T-helper 1 cell (primary cell): ENCODE measurements at places on chromosomes 11 and 22.

DNA sequence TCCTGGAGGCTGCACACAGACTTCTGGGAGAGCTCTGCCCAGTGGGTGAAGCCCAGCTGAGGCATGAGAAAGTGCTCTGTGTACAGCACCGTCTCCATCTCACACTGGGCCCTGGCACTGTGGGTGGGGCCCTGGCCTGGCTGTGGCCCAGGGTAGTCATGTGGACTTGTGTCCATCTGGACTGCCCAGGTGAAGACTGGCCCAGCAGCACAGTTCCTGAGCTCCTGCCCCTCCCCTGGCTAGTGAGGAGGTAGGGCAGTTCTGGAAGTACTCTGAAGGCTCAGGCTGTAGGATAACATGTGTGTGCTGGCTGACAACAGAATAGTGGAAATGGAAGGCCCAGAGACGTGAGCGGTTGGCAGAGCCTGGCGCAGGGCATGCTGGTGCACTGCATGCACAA is 35.4 kb downstream of the RSPH14 start:
- no peak for DNase-seq

GRCh38 chr11:20353829-20354434 is 9.6 kb upstream of the HTATIP2 start:
- no peak for DNase-seq

DNA sequence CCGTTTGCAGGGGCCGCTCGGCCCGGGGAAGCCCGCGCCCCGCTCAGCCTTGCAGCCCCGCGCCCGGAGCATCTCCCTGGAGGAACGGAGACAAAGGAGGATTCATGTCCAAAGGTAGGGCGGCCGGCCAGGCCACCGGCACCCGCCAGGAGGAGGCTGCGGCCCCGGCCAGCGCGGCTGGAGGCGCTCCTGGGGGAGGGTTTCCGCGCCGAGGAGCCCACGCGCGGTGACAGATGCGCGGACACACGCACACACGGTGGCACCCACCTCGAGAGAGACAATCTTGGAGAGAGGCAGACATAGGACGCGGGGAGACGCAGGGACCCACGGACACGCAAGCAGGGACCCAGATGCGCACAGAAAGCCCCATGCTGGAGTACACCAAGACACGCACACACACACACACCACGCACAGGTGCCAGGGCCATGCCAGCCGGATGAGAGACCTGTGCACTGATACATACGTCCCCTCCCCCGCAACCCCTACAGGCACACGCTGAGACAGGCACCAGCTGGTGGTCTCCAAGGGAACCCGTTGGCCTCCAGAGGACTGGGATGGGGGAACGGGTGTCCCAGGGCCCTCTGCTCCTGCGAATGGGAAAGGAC is 7.8 kb downstream of the SEPTIN3 start:
- DNase-seq: no peak

GRCh38 chr11:76296731-76297542 is 84.0 kb downstream of the THAP12 start:
- no peak for DNase-seq

DNA sequence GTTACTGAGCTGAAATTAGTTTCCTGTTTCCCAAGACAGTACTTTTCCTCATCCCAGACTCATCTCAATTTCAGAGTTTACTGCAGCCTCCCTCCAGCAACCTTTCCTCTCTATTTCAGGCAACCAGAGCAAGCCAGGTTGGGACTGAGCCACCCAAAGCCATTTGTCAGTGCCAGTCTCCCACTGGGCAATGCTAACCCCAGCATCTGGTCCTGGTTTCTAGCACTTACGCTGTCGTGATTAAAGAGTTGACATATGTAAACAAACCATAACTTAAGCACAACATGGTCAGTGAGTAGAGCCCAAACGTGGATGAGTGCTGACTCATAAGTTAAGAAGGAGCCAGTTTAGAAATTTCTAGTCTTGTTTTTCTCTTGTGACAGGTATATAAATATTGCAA is 119.6 kb upstream of the BLID start:
- no peak for DNase-seq

DNA sequence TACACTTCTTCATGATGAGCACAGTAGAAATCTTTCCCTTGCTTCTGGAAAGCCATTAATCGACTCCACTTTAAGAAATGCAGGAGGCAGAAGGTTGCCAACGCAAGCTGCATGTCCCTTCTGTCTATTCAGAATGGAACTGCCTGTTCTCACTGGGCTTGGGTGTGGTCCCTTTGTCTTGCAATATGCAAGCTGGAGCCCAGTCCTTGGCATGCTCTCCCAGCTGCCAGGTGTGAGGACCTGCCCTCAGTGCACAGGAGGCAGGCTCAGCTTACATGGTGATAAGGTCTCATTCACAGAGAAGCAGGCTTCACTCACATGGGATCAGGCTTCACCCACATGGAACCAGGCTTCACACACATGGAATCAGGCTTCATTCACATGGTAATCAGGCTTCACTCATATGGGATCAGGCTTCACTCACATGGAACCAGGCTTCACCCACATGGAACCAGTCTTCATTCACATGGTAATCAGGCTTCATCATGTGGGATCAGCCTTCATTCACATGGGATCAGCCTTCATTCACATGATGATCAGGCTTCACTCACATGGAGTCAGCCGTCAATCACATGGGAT is 59.2 kb upstream of the USP47 start:
- DNase-seq: no peak

DNA sequence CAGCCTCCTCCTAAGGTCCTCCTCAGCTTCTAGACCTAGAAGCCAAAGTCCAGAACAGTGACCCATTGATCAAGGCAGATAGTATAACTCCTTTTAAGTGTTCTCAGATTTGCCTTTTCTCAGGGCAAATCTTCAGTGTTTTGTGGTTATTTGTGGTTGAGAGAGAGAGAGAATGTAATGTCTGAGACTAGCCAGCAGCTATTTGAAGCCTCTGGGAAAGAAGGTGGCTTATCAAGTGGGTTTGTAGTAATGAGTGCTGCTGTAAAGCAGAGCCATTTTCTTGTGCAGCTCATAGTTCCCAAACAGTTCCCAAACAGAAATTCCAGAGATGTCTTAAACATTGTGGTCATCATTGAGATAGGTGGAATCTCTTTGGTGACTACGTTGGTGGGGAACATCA is 89.5 kb downstream of the RNF169 start:
- no peak for DNase-seq

DNA sequence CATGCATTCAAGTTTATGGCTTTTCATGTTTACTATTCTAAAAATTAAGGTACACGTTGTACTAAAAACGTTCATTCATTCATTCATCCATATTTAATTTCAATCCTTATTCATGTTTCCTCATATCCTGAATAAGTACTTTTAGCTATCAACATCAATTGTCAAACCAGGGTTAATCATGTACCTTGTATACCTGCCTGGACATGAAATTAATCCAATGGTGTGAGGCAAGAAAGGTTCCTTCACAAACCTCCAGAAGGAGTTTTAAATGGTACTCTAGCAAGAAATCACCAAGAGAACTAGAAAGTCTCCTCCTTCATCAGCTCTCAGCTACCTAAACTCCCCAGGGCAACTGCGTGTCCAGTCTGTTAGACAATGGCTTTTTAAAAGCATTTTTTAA is 33.4 kb downstream of the TMEM123 start:
- no peak for DNase-seq

DNA sequence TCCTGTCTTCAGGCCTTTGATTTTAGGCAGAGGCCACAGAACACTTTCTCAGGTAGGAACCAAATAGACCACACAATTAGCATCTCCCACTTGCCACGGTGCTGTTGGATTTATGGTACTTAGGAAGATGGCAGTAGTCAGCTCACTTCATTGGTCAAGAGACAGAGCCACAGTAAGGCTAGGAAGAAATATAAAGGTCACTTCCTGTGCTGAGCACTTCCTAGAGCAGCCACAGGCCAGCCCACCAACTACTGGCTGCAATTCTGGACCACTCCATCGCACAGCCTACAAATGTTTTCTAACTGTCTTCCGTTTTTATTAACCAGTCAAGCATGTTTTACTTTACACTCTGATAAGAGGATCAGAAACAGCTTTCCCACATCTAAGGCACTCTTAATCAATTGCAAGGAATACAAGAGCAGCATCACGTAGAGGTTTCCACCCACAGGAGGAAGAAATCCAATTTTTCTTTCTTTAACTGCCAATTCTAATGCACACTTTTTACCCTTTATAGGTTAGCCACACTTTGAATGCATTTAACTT is 54.7 kb downstream of the ABTB2 start:
- DNase-seq: no peak

DNA sequence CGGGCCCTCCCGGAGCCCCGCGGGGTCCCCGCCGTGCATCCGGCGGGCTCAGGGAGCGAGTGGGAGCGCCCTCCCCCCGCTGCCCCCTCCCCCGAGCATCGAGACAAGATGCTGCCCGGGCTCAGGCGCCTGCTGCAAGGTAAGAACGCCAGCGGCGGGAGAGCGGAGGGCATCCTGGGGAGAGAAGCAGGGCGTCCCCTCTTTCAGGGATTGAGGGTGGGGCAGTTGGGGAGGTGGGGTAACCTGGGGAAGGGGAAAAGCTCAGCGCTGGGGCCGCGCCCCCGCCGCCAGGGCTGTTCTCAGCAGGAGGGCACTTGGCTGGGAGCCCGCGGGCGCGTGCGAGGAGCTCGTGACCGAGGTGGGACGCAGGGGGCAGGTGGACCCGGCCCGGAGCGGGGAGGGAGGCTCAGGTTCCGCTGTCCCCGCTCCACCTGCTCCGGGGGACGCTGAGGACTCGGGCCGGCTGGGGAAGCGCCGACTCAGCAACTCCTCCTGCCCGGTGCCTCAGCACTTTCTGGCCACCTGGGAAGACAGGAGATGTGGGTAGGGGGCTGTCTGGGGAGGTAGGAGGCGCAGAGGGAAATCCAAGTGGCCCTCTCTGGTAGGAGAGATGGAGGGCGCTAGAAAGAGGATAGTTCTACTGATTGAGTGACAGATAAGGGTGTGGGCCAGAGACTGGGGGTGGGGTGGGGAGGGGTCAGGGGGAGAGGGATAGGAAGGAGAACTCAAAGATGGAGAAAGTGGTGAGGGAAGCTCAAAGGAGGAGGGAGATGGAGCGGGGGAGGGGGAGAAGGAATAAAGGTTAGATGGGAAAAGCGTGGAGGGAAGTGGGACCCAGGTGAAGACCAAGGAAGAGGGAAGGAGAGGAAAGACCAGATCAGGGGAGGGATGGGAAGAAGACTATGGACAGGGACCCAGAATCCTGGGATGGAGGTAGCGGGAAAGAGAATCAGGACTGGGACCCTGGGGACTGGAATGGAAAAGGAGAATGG is 726 bp downstream of the RTN4RL2 start:
- no peak for DNase-seq

GRCh38 chr11:69101115-69101791 is 52.5 kb downstream of the TPCN2 start:
- peak; percentile 60 for DNase-seq

DNA sequence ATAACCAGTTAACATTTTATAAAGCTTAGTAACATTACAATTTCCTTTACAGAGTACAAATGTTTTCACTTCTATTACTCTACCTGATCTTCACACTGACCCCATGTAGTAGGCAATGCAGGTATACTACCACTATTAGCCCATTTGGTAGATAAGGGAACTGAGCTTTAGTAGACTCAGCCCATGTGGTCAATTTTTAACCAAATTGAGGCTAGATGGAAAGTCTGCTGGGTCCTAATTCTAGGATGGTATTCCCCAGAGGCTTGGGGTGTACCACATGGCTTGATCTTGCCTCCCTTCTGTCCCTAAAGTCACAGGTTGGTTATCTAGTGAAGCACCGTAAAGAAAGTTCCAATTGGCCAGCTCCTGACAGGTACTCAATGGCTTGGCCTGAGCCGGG is 48.2 kb downstream of the NRXN2 start:
- no peak for DNase-seq

DNA sequence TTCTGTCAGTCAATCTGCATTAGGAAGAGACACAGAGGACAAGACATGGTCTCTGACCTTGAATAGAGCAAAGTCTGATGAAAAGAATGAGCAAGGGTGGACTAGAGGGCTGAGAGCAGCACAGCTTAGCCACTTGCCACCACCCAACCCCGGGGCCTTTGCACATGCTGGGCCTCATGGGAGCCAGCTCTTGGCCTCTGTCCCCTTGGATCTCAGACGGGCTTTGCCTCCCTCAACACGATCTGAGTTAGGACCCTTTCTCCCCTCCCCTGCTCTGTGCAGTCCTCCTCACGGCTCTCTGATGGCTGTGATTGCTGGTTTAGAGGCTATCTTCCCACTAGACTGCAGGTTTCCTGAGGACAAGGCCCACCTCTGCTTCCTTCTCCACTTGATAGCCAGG is 131.6 kb upstream of the B3GAT1 start:
- no peak for DNase-seq

GRCh38 chr22:31611061-31611760 is 50.8 kb downstream of the PISD start:
- DNase-seq: no peak

GRCh38 chr11:13923182-13923581 is 39.3 kb upstream of the SPON1 start:
- DNase-seq: no peak

DNA sequence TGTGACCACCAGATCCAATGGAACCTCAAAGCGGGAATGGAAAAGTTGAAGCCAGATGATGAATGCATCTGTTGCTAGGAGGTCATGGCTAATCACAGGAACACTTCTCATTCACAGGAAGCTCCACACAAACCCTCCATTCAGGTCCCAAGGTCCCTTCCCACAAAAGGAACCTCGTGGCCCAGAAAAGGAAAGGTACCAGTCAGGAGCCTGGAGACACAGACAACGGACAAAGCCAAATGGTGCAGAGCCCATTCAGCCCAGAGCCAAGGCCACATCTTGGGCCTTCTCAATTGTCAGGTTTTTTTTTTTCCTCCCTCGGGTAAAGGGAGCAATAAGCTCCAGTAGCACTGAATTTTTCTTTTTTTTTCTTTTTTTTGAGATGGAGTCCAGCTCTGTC is 87.0 kb downstream of the FAM168A start:
- DNase-seq: no peak

- DNase-seq: no peak
Observed at GRCh38 chr22:41442240-41442792, 4.3 kb downstream of the TOB2 start.

GRCh38 chr11:134524896-134525845 is 113.1 kb upstream of the B3GAT1 start:
- DNase-seq: no peak

DNA sequence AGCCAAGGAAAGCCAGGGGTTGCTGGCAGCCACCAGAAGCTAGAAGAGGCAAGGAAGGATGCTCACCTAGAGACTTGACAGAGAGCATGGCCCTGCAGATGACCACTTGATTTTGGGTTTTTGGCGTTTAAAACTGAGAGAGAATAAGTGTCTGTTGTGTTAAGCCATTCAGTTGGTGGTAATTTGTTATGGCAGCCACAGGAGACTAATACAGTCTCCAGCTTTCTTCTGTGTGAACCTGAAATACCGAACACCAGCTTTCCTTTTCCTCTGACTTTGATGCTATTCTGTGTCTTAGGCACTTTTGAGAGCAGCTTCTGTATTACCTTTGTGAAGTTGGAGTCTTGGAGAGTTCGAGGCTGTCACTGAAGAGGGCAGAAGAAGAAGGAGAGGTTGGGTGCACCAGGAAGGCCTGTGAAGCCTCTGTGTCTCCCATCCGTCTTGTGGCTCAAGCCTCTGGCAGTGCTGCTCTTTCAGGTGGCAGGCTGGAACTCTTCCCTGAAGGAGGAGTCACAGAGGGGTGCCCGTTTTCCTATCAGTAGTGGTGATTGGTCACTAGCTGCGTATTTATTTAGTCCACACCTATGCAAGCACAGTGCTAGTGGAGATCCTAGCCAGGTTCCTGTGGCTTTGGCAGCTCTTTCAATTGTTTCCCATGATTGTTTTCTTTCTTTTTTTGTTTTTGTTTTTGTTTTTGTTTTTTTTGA is 2.5 kb downstream of the TBC1D22A start:
- no peak for DNase-seq
